Hippocampal formation (tissue), 2 donors: ENCODE measurements at places on chromosomes 12 and 14.

GRCh38 chr12:114167431-114167830 lies 201.3 kb upstream of the RBM19 start:
- DNase-seq, result no peak

DNA sequence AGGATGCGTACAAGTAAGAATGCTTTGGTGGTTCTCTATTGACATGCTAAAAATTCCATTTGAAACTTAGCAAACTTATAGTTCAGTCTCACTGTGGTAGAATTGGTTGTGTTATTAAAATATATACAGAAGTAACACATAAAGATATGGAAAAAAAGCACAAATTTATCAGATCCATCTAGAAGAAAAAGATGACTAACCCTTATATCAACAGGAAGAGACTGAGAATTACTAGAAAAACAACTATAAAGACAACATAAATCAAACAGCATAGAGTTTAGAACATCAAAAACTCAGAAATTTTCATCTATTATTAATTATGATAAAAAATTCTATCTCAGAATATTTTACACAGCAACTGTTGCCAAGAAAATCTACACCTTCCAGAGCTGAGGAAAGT lies 491.0 kb downstream of the ETNK1 start:
- no peak for DNase-seq

GRCh38 chr12:82174383-82174782 lies 183.8 kb downstream of the CCDC59 start:
- DNase-seq, result no peak

DNA sequence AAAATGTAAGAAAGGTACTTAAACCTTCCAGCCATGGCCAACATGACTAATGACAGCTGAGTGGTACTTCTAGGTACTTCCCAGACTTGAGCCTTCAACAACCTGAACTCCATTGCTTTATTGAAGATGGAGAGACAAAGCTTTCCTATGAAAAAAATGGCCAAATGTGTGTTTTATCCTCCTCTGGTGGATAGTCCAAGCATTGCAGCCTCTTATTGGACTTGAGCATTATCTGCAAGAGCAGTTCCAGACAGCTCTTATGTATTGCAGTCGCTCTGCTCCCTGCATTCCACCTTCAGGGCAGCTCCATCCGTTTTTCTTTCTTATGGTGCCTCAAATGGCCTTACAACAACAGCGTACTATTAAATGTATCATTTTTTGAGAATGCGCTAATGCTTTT lies 588.2 kb downstream of the NRXN3 start:
- peak; percentile 2 for DNase-seq

DNA sequence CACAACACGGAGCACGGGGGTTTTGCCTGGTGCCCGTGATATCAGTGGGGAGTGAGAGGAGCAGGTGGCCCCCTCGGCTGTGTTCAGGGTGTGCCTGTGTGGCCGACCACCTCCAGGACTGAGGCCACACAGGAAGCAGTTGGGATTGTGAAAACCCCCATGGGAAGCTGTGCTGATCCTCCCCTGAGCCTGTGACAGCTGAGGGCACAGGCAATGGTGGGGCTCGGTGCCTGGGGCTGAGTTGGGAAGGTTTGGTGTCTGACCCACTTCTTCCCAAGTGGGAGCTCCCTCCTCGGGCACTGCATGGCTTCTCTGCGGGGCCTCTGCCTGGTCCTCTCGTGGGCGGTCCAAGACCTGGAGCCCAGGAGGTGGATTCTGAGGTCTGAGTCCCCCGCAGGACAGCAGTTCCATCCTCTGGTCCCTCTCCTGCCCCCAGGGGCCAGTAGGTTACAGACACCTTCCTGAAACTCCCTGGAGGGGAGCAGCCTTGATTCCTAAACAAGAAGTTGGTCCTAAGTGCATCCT lies 17.9 kb downstream of the PACS2 start:
- DNase-seq, result no peak

DNA sequence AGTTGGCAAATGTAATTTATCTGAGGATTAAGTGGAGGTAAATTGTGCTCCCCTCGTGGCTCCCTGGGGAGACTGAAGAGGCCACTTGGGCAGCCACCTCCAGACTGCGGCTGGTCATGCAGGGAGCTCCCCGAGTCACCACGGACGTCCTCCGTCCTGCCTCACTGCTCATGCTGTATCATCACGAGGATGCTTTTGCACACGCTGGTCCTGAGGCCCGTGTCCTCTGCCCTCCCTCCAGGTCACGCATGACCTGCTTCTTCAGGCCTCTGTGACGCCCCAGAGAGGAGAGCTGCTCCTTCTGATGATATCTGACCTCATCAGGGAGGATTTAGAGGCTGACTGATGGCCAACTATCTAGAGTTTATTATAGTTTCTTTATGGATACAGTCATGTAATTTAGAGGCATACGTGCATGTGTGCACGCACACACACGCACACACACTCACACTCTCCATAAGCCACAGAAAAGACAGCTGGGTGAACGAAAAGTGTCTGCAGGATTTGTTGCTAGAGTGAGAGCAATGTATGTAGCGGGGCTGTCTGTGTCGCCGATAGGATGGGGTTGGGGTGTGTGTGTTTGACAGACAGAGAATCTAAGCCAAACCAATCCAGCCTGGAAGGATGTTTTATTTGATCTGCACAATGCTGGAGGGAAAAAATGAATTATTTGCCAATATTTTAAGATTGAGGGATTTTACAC lies 160.0 kb downstream of the ADGRD1 start:
- DNase-seq, result no peak

DNA sequence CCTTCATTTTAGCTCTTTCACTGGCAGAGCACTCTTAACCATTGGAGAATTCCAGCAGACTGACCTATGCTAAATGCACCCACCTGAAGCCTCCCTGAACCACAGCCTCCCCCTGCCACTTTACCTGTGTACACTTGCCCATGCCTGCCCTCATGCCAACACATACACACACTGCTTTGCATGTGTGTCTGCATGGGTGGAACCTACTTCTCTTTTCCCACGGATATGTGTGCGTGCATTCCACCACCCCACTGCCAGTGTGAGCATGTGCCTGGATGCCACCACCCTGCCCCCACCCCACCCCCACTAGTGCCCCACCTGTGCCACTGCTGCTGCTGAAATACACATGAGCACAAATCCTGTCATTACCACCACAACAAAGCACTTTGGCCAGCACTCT lies 49.5 kb upstream of the EEA1 start:
- DNase-seq, result no peak

GRCh38 chr12:23770202-23770938 lies 179.1 kb downstream of the SOX5 start:
- DNase-seq, result no peak

DNA sequence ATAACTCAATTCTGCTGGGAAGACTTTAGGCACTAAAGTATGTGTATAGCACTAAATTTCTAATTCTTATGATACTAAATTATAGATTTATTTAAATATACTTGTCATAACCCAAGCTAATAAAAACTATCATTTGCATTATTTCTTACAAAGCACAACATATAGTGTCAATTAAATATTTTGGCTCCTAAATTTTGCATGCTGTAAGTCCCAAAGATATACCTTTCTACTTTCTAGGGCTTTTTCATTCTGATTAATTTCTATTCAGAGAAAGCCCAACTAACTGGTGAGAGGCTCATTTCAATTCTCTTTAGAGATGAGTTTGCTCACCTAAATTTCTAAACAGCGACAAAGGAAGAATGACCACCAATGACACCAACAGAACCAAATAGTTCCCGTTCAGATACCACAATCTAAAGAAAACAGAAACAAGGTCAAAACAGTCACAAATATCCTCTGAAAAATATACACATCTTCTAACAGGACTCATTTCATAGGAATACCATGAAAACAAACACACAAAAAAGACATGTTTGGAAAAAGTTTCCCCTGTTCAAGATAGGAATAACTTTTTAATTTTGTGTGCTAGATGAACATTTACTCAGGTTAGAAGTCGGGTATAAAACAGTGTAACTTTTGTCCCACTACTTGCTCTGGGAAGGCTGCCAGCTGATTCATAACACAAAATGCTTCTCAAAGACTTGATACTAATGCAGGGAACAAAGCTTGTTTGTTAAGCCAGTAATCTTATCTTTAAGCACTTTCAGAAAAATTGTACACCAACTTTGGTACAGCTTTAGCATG lies 7.6 kb downstream of the SLC38A2 start:
- DNase-seq, result peak; percentile 62

DNA sequence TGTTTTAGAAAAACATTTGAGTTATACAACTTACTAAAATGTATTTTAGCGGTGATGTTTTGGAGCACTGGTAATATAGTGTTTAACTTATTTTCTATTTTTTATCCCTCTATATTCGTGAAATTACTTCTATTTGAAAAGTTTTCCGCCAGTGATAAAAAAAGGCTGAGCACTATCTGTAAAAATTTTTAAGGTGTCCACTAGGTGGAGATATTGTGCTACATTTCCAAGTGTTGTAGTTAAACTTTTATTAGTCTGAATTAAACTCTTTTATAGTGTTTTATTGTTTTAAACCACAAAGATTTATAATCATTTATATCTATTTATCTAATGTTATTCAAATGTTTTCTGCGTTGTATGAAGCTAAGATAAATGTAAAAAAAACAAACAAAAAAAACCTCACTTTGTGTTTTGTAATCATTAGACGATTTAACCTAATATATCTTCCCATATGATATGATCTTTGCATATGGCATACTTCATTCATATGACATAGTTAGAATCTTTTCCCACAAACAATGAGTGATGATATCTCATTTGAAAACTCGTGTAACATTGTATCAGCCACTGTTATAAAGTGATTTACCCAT lies 11.8 kb downstream of the ALG10B start:
- peak; percentile 31 for DNase-seq

DNA sequence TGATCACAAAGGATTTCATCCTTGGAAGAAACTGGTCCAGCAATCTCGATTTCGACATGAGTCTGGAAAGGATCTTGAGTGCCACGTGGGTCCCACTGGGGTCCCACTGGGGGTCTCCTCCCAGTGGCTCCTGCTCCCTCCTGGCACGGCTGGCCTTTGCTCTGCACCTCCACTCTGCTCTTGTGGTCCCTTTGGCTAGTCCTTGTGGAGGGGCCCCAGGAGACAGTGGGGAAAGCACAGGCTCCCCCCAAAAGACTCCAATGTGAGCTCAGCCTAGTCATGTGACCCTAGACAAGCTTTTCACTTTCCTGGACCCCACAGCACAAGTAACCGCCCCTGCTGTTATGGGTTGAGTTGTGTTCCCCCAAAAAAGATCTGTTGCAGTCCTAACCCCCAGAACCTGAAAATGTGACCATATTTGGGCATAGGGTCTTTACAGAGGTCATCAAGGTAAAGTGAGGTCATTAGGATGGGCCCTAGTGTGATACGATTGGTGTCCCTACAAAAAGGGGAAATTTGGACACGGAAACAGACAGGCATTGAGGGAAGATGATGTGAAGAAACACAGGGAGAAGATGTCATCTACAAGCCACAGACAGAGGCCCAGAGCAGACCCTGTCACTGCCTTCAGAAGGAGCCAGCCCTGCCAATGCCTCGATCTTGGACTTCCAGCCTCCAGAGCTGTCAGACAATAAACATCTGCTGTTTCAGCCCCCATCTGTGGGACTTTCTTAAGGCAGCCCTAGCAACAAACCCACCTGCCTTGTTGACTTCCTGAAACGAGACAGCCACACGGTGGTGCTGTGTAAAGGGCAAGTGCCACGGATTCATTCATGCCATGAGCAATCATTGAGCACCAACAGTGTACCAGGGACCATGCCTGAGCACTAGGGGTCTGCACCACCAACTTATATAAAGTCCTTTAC lies 23.8 kb upstream of the PPP2R5C start:
- DNase-seq, result no peak

GRCh38 chr12:112167718-112168525 lies 42.6 kb downstream of the TRAFD1 start:
- no peak for DNase-seq

- no peak for DNase-seq
These were observed 12.6 kb downstream of the GPRC5A start for GRCh38 chr12:12903642-12904609.

- no peak for DNase-seq
These were observed 5.5 kb downstream of the EIF5 start for GRCh38 chr14:103339561-103339960.

- no peak for DNase-seq
These were observed 448.5 kb downstream of the TMEM121 start for GRCh38 chr14:105974902-105975301.

- DNase-seq, result no peak
These were observed 609.3 kb downstream of the DIO2 start for GRCh38 chr14:79602045-79602444.

- no peak for DNase-seq
These were observed 93.0 kb downstream of the SLC41A2 start for GRCh38 chr12:104865080-104865479.

DNA sequence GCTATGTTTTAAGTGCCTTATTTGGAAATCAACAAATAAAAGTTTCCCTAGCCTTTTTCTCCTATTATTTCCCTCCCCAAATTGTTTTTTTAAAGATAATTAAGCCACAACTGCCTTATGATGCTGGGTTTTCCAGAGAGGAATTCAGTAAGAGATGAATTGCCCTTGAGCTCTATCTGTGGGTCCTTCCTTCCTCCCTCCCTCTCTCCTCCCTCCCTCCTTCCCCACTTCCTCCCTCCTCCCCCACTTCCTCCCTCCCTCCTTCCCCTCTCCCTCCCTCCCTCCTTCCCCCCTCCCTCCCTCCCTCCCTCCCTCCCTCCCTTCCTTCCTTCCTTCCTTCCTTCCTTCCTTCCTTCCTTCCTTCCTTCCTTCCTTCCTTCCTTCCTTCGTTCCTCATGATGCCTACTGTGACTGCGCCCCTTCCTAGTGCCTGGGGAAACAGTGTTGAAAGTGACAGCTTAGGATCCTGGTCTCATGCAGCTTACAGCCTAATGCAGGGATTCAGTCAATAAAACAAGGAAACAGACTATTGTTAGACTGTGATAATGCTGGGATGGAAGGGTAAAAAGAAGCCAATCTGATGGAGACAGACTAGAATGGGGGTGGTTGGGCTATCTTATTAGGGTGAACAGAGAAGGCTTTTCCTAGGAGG lies 1417.1 kb downstream of the AACS start:
- no peak for DNase-seq

GRCh38 chr14:52351233-52352060 lies 37.3 kb downstream of the PTGER2 start:
- no peak for DNase-seq

DNA sequence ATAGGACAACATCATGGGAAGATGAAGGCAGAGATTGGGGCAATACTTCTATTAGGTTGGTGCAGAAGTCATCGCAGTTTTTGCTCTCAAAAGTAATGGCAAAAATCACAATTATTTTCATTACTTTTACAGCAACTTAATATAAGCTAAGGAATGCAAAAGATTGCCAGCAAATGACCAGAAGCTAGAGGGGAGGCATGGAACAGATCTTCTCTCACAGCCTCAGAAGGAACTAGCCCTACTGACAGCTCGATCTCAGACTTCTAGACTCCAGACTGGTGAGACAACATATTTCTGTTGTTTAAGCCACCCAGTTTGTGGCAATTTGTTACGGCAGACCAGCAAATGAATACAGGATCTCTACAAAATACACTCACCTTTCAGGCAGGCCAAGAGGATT lies 348.5 kb upstream of the TBX3 start:
- DNase-seq, result no peak

DNA sequence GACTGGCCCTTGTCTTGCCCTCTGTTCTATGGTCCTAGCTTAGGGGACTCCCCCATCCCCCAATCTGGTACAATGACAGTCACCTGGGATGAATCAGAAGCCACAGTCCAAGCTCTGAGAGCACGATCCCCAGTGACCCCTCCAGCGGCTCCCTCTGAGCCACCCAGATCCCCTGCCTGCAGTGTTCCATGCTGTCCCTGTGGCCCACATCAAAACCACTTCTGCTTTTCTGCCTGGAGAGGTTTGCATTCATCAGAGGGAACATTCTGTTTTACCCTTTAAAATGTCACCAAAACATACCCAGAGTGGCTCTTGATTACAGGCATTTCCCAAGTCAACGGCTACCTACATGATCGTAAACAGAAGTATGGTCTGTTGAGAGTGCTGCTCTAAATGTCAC lies 47.5 kb downstream of the NOS1 start:
- DNase-seq, result no peak

- no peak for DNase-seq
These were observed 932.6 kb downstream of the GALC start for GRCh38 chr14:87060405-87060804.
